ENCODE measurements at places on chromosomes 5 and 9.
A peak's percentile ranks its signal among the peaks of the same experiment; 100 is the strongest.

- DNase-seq = no peak
Measured at GRCh38 chr5:31827867-31828266, 188.9 kb downstream of the PDZD2 start.

DNA sequence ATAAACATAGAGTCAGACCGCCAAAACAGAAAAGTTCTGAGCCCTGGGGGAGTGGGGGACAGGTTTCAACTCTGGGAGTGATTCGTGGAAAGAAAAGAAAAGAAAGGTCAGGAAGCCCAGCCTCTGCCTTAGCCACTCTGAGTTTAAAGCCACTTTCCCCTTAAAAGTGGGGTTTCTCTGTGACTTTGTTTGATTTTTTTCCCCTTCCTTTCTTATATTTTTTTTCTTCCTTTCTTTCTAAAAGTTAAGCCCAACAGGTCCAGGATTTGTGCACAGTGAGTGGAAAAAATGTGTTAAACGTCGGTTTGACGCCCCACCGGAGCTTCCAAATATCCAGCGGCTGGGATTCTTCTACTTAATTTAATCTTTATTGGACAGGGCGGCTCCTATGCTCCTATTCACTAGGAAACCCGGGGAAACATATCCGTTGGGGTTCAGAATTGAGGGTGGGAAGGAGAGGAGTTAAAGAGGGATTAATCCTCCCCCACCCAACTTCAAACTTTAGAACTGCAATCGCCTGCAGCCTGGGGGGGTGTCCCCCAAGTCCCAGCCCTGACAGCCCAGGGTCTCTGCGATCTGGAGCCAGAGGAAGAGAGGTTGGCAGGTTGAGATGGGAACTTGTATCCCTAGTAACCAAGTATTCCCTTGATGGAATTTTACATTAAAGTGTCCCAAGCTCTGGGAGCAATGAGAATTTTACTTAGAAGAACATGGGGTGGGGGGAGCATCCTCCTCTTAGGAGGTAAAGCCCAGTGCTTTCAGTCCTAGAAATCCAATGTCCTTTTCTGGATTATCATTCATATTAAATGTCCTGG, 6.3 kb downstream of the NR2F1-AS1 start:
- no peak for DNase-seq

DNA sequence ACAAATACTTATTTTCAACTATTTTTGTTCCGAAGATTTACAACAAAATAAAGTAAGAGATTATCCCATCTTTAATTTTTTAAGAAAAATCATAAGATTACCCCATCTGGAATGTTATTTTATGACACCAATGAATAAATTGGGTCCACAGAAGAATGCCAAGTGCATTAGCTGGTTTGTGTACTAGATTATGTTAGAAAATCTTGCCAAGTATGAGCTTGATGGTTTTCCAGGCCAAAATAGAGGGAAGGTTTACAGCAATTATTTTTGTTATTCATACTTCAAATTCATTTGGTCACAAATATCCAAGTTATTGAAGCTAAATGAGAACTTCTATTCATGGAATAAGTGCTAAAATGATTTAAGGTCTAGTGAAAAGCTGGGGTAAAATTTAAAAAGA, 109.4 kb upstream of the DMRTA1 start:
- DNase-seq = no peak

- DNase-seq = no peak
Measured at GRCh38 chr5:96036301-96036700, 74.7 kb upstream of the ELL2 start.

- DNase-seq = no peak
Measured at GRCh38 chr5:14929293-14930065, 57.9 kb upstream of the ANKH start.

DNA sequence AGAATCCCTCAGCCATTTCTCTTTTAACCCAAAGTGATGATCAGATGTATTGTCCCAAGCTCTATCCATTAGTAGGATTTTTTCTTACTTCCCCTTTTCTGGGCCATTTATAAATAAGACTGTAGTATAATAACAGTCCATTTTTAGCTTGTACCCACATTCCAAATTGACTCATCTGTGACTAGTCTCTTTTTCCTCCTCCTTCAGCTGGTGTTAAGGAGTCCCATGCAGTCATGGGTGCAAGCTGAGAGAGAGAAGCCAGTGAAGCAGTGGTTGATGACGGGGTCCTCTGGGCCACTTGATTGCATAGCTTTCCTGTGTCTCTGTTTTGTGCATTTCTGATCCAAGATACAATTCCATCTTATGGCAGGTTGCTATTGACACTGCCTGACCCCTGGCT, 476.0 kb upstream of the CD180 start:
- no peak for DNase-seq

- DNase-seq = no peak
Measured at GRCh38 chr9:126932871-126933321, 18.3 kb downstream of the RALGPS1 start.

DNA sequence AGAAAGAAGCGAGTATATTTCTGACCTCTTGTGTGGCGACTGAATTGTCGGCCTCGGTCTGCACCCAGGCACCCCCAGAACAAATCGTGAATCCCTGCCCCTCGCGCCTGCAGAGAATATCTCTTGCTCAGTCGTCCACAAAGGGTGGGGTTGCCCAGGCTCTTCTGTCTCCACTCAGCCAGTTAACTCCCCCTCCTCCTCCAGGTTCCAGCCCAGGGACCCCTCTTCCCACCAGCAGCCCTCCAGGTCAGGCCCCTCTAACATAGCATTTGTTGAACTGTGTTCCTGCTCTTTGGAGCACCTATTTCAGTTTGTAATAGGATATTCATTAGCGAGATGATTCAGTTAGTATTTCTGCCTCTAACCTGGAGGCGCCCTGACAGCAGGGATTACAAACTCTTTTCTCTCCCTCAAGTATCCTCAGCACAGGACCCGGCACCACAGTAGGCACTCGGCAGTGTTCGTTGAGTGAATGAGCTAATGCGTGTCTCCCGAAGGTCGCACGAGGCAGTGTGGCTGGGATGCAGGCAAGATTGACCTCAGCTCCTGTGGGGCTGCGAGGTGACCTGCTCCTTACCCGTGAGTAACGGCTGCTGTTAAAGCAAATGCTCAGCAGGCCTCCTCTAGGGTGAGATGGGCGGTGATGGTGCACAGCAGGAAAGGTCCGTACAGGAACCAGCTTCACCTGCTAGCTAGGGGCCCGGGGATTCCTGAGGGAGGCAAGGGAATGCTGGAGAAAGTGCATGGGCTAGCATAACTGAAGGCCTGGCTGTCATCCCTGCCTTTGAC, 25.8 kb downstream of the ZBTB34 start:
- DNase-seq = no peak

GRCh38 chr5:130365956-130366355, 461.7 kb downstream of the CHSY3 start:
- DNase-seq = no peak

DNA sequence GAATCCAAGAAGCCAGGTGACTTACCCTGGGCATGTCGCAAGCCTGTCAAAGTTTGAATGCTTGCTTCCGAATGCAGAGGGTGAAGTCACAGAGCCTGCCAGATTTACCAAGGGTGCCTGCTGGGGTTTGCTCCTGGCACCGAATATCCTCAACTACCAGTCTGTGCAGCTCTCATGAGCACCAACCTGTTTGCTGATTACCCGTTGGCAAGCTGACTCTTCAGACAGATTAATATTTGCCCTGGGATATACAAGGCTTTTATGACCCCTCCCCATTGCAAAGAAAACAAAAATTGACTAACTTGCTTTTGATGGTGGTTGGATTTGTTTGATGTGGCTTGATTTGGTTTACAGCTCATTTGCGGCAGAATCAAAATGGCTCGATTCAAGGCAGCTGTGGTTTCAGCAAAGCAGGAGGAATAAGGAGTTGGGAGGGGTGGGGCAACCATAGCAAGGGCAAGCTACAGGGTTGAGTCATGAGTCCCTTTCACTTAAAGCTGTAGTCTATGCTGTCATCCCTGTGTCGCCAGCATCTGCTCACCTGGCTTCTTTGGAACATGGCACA, 82.3 kb upstream of the AGXT2 start:
- DNase-seq = peak; percentile 15

DNA sequence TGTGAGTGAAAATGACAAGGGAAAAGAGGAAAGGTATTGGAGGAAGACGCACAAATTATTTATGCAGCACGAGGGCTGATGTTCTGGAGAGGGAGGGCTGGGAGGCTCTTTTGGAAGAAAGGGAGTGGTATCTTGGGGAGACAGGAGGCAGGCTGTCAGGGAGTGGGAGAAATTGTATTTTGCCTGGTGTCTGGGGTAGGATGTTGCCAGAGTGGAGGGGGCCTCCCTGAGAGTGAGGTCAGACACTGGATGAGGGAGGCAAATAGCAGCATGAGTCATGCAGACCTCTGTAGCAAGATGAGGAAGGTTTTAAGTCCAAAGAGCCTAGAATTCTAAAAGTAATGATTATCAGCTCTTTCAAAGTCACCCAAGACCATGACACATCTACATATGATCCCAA, 158.0 kb downstream of the DMRT2 start:
- DNase-seq = no peak

DNA sequence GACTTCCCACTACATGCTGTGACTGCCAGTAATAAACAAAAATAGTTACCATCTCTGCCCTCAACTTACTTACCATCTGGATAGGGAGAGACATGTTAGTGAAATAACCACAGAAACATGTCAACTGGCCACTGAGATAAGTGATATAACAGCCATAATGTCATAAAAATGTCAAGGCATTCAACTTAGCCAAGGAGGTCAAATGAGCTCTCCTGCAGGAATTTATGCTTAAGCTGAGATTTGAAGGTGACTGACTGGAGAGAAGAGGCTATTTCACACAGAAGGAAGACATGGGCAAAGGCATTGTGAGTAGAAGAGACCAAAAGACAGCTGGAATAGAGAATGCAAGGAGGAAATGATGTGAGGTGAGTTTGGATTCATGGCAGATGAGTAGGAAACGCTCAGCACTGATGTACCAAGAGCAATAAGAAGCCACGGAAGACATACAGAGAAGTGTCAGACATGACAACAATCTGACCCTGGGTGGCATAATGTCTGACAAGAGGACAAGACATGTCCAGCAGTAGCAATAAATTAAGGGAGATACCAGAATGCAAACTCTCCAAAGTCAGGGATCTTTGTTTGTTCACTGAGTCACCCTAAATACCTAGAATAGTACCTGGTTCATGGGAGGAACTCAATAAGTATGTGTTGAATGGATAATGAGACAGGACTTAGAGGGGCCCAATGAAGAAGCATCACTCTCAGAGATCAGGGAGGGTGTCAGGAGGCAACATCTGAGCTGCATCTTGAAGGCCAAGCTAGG, 318.8 kb downstream of the ACTL7B start:
- no peak for DNase-seq

DNA sequence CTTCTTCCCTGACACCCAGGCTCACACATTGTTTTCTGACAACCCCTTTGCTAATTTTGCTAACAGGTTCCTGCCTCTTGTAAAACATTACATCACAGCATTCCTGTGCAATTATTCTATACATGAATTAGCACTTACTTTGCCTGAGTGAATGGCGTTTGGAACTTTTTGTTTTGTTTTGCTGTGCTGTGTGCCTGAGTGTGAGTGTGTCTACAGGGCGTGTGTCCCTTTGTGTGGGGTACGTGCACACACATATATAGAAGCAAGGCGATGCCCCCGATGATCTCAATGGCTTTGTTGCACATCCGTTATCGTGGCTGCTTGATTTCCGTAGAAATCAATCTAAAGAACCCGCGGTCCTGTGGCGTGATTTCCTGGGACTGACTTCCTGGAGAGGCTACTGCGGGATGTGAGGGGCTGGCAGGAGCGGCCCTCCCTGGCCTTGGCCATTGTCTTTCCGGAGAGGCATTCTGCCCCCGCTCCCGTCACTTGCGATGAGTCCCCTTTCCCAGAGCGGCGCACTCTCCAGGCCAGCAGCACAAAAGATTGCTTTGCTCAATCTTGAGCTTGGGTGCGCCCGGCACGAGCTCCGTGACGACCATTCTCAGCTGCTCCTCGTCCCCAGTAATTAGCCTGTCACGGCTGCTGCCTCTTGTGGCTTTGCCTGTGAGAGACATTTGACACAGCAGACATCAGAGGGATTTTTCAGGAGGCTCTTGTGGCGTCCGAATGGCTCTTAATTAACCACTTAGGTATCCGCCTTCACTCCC, 398.1 kb upstream of the IRX1 start:
- DNase-seq = no peak

DNA sequence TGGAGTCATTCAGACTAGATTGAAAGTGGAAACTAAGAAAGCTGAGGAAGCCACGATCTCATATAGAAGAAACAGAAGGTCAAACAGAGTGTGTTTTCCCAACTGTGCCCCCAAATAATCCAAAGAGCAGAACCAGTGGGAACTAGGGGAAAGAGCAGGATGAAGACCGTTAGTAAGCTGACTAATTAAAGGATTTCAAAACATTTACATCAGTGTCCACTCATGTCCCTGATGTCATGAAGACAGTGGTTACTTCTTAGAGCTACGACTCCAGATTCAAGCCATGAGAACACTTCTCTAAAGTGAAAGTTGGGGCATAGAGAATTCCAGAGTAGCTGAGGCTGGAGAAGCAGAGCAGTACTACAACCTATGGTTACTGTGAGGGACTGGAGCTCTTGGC, 119.6 kb upstream of the SLC12A2 start:
- no peak for DNase-seq

DNA sequence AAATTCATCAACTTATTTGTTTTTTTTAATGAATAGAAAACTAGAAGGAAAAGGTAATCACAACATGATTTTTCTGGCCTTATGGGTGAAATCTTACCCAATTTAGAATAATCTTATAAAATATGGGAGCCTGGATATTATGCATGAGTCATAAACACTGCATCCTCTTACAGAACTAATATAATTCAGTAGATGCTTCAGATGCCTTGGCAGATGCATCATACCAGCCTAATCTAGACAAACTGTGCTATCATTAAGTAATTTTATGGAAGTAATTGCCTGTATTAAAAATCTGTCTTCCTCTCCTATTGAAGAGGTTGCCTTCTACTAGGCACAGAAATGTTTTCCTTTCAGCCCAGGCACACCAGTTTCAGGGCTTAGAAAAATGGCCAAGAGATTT, 2384.6 kb upstream of the WWC1 start:
- no peak for DNase-seq

DNA sequence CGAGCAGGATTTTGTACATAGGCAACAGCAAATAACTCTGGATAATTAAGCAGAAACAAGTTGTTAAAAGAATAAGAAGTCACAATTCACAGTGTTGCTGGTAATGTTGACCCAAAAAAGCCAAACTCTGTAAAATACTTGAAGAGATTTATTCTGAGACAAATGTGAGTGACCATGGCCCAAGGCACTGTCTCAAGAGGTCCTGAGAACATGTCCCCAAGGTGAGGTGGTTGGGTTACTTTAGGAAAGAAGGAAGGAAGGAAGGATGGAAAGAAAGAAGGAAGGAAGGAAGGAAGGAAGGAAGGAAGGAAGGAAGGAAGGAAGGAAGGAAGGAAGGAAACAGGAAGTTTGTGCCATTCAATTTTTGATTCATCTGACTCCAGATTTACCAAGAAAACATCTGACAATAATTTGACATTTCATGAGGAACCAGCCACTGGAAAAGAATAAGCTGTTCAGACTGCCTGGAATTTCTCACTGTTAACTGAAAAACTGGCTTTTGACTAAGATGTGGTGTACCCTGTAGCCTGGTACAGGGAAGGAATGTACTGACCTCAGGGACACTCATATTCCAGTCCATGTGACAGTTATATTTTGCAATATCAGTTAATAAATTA, 295.9 kb upstream of the TNC start:
- DNase-seq = no peak

Data from GM12878 (cell line).